ENCODE measurements at places on chromosomes 1 and 21.
A peak's percentile ranks its signal among the peaks of the same experiment; 100 is the strongest.

GRCh38 chr1:154624746-154625643 lies 17.0 kb upstream of the ADAR start:
- DNase-seq: peak; percentile 49

GRCh38 chr1:14466006-14466405 lies 132.5 kb upstream of the KAZN start:
- DNase-seq: no peak

- DNase-seq: no peak
Observed at GRCh38 chr1:89842567-89843272, 21.9 kb downstream of the LRRC8D start.

- DNase-seq: no peak
Observed at GRCh38 chr1:168561989-168562388, 14.4 kb upstream of the XCL1 start.

DNA sequence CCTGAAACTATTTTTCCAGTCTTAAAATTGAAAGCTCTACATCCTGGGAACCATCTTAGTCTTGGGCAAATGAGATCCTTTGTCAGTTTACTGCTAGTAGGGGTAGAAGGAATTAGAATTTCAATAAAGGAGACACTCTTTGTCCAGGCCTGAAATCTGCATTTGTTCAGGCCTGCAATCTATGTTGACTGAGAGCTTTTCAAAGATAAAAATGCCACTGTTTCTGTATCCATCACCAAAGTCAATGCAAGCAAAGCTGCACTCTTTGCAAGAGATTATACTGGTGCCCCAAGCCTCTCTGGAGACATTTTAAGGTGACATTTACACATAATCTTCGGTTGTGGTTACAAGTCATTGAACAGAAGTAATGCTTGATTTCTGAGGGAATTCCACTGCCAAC lies 135.7 kb downstream of the CTH start:
- DNase-seq: no peak

DNA sequence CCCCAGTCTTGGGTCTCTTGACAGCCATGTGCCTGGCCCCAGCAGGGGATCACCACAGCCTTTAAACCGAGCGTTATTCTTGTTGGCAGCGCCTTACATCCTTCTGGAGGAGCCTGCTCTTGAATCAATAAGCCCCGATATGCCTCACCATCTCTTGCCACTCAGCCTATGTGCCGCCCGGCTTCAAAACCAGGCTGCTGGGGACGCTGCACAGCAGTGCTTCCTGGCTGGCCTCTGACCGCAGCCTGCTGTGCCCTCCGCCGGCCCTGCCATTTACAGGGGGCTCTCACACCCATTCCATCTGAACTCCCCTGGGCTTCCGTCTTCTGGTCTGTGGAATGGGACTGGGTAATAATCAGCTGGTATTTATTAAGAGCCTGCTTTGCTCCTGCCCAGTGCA lies 3.0 kb upstream of the PEX10 start:
- no peak for DNase-seq

DNA sequence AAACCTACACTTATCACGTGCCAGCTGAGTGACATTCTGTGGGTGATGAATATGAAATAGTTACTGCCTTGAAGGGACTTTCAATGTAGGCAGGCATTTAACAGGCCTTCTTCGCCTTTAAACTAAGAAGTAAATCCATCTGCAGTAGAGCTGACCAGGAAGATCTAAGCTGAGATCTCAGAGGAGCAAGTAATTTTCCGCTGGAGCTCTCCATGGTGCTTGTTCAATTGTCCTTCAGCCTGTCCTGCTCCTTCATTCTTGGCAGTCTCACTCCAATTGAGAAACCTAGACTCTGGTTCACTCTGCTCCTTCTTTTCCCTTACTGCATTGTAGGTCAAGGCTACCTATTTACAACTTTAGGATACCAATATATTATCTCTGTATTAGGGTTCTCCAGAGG lies 183.5 kb downstream of the HMCN1 start:
- peak; percentile 49 for DNase-seq

DNA sequence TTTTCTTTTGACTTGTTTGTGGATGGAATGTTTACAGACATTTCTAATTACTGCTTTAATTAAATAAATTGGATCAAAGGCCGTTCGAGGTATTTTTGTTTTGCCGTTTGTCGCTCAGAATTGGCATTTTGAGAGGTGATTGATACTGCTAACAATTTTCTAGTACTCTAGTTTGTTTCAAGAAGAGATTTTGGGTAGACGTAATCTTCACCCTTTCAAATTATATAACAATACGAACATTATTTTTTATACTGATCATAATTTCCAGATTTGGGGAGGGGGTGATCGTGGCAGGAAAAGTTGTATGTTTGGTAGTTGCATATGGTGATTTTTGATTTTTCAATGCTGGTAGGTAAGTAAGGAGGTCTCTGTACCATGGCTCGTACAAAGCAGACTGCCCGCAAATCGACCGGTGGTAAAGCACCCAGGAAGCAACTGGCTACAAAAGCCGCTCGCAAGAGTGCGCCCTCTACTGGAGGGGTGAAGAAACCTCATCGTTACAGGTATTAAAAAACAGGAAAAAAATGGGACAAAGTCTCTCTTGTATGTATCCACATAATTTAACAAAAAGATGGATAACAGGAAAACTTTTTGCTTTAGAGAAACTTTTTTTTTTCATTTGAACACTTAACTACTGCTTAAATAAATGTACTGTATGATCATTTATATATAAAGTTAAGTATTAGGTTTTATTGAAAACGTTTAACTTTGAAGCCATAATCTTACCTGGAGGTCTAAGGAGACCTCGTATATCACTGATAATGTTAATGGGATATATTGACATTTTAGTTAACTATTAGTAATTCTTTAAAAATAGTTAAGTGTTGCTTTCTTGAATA lies 1.7 kb downstream of the H3-3A start:
- DNase-seq: no peak

DNA sequence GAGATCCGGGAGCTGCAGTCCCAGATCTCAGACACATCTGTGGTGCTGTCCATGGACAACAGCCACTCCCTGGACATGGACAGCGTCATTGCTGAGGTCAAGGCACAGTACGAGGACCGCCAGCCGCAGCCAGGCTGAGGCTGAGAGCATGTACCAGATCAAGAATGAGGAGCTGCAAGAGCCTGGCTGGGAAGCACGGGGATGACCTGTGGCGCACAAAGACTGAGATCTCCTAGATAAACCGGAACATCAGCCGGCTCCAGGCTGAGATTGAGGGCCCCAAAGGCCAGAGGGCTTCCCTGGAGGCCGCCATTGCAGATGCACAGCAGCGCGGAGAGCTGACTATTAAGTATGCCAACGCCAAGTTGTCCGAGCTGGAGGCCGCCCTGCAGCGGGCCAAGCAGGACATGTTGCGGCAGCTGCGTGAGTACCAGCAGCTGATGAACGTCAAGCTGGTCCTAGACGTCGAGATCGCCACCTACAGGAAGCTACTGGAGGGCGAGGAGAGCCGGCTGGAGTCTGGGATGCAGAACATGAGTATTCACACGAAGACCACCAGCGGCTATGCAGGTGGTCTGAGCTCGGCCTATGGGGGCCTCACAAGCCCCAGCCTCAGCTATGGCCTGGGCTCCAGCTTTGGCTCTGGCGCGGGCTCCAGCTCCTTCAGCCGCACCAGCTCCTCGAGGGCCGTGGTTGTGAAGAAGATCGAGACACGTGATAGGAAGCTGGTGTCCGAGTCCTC lies 25.5 kb downstream of the ETV3L start:
- DNase-seq: no peak

DNA sequence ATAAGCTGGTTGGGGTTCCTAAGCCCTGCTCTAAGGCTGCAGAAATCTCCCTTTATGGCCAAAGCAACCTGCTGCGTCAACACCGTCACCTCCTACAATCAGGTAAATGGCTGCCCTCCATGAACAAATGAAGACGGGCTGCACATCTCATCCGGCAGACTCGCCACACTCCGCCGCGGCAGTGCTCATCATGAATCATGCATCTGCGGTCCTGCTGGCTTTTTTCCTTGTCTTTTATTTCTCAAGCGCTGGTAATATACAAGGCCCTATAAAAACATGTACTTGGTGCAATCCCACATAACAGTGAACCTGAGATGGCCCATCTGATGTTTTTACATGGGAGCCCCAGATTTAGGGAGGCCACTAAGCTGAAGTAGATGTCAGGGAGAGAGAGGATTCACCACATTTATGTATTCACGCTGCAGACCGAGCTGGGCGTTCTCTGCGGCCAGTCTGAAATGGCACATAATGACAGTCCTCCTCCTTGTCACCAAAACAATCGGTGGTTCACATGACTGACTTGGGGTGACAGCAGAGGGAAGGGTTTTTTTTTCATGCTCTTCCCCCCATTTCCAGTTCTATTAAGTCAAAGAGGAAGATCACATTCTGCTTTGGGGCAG lies 91.6 kb downstream of the KAZN start:
- DNase-seq: peak; percentile 39

DNA sequence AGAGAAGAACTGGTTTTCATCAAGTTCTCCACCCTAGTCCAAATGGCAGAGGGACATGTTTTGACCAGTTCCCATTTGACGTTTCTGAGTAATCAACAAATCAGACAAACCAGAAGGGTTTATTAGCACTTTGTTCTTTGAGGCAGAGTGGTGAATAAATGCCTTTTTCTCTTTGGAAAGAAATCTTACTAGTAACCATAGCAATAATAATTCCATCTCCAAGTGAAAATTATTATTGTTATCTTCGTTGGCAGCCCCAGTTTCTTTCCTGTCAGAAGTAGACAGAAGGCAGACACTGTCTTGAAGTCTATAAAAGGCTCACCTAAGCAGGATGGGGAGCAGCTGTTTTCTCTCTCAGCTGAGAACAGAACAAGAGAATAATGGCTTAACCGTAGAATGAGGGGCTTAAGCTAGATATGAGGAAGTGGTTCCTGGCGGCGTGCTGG lies 391.6 kb downstream of the PBX1 start:
- DNase-seq: no peak

DNA sequence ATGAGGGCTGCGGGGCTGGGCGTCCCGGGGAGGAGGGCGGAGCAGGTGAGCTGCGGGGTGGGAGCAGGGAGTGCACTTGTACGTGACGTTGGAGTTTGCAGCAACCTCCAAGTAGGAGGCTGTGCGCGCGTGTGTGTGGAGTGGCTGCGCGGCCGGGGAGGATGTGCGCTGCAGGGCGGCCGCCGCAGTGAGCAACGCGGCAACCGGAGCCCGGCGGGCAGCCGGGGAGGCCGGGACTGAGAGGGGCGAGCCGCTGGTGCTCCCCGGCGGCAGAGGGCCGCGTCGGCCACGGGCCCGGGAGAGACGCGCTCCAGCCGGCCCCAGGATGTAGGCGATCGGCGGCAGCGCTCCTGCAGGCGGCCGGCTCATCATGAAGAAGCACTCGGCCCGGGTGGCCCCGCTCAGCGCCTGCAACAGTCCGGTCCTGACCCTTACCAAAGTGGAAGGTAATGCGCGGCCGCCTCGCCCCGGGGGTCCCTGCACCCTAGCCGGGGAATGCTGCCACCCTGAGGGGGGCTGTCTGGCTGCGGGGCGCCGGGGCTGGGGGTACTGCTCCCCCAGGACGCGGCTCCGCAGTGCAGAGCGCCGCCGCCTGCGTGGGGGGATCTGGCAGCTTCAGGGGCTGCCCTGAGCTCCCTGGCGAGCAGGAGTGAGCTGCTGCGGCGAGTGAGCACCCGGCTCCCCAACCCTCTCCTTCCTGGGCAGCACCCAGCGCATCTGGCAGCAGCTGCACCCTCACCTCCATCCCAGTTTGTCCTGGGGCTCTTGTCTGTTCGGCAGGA lies 158.9 kb upstream of the COA6 start:
- no peak for DNase-seq

DNA sequence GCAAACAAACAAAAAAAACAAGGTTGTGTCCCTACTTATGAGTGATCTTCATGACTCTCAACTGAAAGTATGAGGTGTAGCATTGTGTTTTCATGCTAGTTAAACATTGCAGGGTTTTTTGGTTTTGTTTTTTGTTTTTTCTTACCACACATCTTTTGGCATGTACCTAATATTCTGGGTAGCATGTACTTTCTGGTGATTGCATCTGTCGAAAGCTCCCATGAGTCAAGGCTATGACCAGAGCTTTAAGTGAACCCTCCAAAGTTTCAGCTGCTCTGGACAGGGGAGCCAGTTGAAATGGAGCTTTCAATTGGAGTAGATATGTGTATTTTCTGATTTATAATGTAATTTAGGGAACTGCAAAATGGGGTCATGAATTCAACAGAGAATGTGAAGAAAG lies 115.5 kb downstream of the KCNK2 start:
- DNase-seq: peak; percentile 4

- no peak for DNase-seq
Observed at GRCh38 chr21:34695434-34695833, 26.6 kb downstream of the CLIC6 start.

DNA sequence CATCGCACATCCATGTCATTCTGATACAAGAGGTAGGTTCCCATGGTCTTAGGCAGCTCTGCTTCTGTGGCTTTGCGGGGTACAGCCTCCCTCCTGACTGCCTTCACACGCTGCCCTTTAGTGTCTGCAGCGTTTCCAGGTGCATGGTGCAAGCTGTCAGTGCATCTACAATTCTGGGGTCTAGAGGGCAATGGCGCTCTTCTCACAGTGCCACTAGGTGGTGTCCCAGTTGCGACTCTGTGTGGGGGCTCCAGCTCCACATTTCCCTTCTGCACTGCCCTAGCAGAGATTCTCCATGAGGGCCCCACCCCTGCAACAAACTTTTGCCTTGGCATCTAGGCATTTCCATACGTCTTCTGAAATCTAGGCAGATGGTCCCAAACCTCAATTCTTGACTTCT lies 138.2 kb upstream of the BRINP3 start:
- DNase-seq: no peak

DNA sequence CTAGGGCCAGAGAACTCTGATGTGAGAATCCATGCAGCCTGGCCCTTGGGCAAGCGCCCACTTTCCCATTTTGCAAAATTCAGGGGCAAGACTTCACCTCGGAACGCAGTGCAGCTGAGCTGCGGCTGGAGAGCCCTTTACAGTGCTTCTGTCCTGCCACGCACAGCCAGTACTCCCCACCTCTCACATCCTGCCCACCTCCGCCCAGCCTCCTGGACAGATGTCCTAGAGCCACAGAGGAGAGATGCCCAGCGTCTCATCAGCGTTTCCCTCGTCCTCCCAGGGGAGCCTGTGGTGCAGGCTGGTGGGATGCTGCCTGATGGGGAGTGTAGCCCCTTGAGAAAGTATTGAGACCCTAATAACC lies 29.6 kb downstream of the RUNX3 start:
- no peak for DNase-seq

GRCh38 chr1:104072915-104073371 lies 323.2 kb downstream of the AMY1C start:
- DNase-seq: no peak

DNA sequence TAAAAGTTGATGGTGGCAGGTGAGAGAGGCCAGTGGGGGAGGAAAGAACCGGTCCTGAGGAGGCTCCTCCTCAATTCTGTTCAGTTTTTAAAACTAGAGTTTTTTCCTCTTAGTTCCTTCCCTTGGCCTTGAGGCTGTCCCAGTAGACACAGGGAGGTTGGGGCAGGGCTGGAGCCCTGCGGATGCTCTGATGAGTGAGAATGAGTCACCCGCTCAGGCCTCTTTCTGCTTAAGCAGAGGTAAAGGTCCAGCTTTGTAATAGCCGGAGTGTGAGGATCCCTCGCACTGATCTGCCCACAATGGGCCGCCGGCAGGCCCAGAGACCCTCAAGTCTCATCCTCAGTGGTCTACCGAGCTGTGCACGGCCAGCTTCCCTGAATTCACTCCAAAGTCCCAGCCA lies 49.6 kb upstream of the IRF2BP2 start:
- DNase-seq: no peak
